Chondrocyte (in vitro differentiated cells): ENCODE measurements at places on chromosomes 1 and 21. TPM values are rescaled to one million over a fixed set of nuclear protein-coding genes. Genes with fewer than 3 reads are reported as not detected.

GRCh38 chr1:162028726-162029125, 5.1 kb upstream of the OLFML2B start:
- peaks cover 4% of the 10 kb centered on the region for H3K36me3 ChIP-seq
- no peaks in the 10 kb centered on the region for H3K27me3 ChIP-seq
- peaks cover 16% of the 10 kb centered on the region for H3K4me1 ChIP-seq
- DNase-seq, result no peak

The SYT14 gene
- total RNA-seq, result 0.19 to 1.0 TPM (median 0.72 TPM) in 3 replicates

The PCBP3 gene
- total RNA-seq, result 6.4 to 11.8 TPM (median 11.8 TPM) in 3 replicates

- no peaks in the 10 kb centered on the region for H3K36me3 ChIP-seq
- H3K27me3 ChIP-seq, result peaks cover 35% of the 10 kb centered on the region
- H3K4me1 ChIP-seq, result peaks cover 7% of the 10 kb centered on the region
Measured at GRCh38 chr1:114691061-114691460, 4.3 kb downstream of the AMPD1 start.

DNA sequence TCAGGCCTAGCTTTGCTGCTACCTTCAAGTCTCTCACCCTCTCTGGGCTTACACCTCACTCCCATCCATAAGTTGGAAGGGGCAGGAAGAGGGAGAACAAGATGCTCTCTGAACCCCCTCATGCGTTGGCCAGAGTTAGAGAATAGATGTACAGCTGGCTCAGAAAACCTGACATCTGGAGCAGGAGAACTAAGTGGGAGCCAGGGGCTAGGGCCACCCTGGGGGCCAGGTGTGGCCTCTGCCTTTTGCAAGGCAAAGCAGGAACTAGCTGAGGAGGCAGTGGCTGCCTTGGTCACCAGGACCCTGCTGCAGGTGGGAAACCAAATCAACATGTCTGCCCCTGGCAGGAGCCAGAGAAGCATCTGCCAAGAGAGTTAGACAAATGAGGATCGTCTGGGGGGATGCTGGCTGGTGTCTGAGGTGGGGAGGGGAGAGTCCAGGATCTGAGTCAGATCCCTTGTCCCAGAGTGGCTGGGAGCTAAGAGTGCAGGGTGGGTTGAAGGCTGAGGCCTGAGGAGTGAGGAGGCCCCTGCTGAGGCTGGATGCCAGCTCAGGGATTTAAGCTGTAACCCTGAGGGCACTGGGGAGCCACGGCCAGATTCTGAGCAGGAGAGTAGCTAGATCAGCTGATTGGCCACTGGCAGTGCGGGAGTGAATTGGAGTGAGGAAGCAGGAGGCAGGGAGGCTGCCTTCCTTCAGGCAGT, 115.0 kb downstream of the EPHB2 start:
- DNase-seq, result no peak
- H3K36me3 ChIP-seq, result peaks cover under 1% of the 10 kb centered on the region
- H3K4me3 ChIP-seq, result no peak overlapping the region
- peak overlapping the region; percentile 57 for H3K27ac ChIP-seq
- no peaks in the 10 kb centered on the region for H3K27me3 ChIP-seq
